Neural crest cell (in vitro differentiated cells): ENCODE measurements at places on chromosomes 2 and 18.

DNA sequence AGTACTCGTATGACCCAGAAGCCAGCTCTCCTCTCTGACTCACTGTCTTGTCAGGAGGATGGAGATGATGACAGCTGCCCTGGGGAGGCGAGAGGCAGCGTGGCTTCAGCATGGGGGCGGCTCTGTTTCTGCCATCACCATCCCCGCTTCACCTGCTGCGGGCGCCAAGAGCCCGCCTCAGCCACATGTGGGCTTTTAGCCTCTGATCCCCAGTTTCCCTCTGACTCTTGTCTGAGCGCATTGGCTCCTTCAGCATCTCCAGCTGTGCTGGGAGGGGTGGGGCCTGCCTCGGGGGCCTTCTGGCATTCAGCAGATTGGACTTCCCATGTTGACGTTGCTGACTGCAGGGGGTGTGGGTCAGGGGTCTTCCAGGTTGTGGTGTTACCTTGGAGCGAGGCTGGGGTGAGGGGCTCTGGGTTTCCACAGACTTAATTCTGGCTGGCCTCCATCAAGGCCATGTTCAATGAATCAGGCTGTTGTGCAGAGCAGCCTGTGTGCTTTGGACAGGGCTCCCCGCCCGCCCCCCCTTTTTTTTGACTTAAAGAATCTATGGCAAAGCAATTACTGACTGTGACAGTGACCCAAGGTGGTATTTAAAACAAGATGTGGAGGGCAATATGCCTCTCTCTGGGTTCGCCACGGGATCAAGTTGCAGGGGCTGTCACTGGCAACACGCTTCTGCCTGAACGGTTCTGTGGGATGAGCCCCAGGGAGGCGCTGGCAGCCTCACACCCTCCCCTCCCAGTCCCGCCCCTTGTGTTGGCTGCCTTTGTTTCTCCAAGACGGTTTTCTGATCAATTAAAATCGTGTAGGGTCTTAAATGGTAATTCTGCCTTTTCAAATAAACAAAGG lies 228.3 kb downstream of the LDLRAD4 start:
- DNase-seq, result no peak
- H3K27ac ChIP-seq, result no peak overlapping the region
- no peak overlapping the region for H3K4me3 ChIP-seq
- peaks cover 34% of the 10 kb centered on the region for H3K27me3 ChIP-seq

DNA sequence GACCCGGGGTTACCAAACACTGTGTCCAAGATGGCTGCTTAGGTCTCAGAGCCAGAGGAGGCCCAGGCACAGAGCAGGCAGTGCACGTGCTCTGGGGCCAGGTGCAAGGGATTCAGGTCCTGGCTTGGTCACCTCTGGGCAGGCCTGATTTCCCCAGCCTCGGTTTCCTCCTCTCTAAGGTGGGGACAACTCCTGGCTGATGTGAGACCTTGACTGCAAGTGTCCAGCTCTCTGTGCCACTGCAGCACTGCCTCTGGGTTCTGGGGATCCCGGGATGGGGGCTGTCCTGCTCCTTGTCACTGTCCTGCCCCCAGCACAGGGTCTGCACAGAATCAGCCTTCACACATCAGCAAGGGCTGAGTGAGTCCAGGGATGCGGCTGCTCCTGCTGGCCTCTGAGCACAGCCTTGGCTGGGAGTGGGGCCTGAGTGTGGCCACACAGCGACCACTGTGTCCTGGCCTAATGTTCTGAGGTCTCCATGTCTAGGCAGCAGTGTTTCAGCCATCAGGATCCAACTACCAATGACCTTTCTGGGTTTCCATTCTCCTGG lies 170.2 kb upstream of the HDAC4 start:
- H3K4me3 ChIP-seq, result no peak overlapping the region
- no peak for DNase-seq
- no peaks in the 10 kb centered on the region for H3K36me3 ChIP-seq
- peaks cover 3% of the 10 kb centered on the region for H3K27me3 ChIP-seq

- H3K4me3 ChIP-seq, result no peak overlapping the region
- H3K36me3 ChIP-seq, result no peaks in the 10 kb centered on the region
- H3K27ac ChIP-seq, result no peak overlapping the region
- H3K4me1 ChIP-seq, result peaks cover 7% of the 10 kb centered on the region
Observed at GRCh38 chr2:70962211-70962884, 16.1 kb upstream of the ANKRD53 start.

GRCh38 chr2:209582281-209582680 lies 158.4 kb downstream of the MAP2 start:
- peak overlapping the region; percentile 14 for H3K27ac ChIP-seq
- DNase-seq, result no peak
- peaks cover 65% of the 10 kb centered on the region for H3K4me1 ChIP-seq
- peaks cover 8% of the 10 kb centered on the region for H3K36me3 ChIP-seq
- no peaks in the 10 kb centered on the region for H3K27me3 ChIP-seq
